ENCODE measurements at places on chromosomes 6 and 20. TPM values are rescaled to one million over a fixed set of nuclear protein-coding genes. Genes with fewer than 3 reads are reported as not detected.

DNAH8 gene
- 0.03 TPM for total RNA-seq

TNFRSF6B gene
- 2.6 TPM for total RNA-seq

PRDM13 gene
- not detected for total RNA-seq

KHDC1L gene
- total RNA-seq = not detected

PPIL6 gene
- total RNA-seq = 1.3 TPM

LRRN4 gene
- total RNA-seq = 0.08 TPM

DNA sequence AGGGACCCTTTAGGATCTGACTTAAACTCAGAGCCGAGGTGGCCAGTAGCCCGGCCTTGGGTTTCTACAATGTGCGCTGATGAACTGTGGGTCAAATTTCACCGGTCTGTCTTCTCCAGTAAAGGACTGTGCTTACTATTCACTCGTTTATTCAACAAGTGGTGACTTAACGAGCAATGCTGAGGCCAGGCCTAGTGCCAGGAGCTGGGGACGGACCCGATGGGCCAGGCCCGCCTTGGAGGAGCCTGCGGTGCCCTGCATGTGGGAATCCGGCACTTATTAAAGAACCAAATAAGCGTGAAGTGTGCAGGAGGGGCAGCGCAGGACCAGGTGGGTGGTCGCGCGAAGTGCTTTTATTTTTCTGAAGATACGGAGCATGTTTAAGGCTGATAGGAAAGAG, 24.0 kb downstream of the CTCFL start:
- H3K27ac ChIP-seq = no peak overlapping the region
- no peaks in the 10 kb centered on the region for H3K36me3 ChIP-seq
- DNase-seq = no peak
- peaks cover 9% of the 10 kb centered on the region for H3K4me1 ChIP-seq
- H3K4me3 ChIP-seq = no peak overlapping the region

DNA sequence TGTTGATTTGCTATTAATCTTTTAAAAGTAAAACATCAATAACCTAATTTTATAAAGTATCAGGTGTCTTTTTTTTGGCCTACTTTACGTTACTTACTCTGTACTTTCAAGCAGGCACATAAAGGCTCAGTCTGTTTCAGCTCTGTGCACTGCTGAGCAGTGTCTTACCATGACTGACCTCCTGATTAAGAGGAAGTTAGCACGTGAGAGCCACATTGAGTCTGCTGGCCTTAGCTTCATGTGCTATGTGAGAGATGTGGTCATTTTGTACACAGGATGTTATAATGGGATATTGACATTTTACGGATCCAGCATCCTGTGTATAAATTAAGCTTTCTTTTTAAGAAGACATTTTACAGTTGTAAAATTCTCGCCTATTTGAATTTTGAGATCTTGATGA, 31.9 kb downstream of the ARID1B start:
- DNase-seq = no peak
- no peaks in the 10 kb centered on the region for H3K36me3 ChIP-seq
- H3K27ac ChIP-seq = no peak overlapping the region
- no peak overlapping the region for H3K4me3 ChIP-seq

DNA sequence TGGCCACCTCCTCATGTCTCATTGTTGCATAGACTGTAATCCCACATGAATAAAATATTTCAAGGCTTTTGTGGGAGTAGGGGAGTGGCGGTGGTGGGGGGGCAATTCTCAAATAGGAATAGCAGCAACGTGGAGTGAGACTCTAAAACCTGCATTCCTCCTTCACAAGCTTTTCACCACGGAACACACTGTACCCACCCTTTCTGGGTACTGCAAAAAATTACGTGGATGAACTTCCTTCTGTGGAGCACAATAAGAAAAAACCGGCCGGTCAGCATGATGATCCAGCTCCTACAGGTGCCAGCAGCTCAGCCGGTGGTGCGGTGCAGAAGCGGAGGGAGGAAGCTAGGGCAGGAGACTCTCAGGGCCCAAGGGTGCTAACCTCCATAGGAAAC, 930 bp upstream of the RRAGD start:
- no peaks in the 10 kb centered on the region for H3K27me3 ChIP-seq
- no peak for DNase-seq
- no peak overlapping the region for H3K27ac ChIP-seq

GRCh38 chr20:46523696-46524328, 10.5 kb upstream of the ZNF334 start:
- no peak overlapping the region for H3K27ac ChIP-seq
- no peaks in the 10 kb centered on the region for H3K4me1 ChIP-seq
- peaks cover 3% of the 10 kb centered on the region for H3K27me3 ChIP-seq
- no peaks in the 10 kb centered on the region for H3K36me3 ChIP-seq

- no peak overlapping the region for H3K4me3 ChIP-seq
- H3K27me3 ChIP-seq = no peaks in the 10 kb centered on the region
- no peaks in the 10 kb centered on the region for H3K4me1 ChIP-seq
- DNase-seq = no peak
Measured at GRCh38 chr20:55538261-55538908, 466.9 kb downstream of the CBLN4 start.

GRCh38 chr20:44319839-44320422, 8.9 kb upstream of the FITM2 start:
- H3K27me3 ChIP-seq = no peaks in the 10 kb centered on the region
- H3K27ac ChIP-seq = no peak overlapping the region

GRCh38 chr6:117924690-117925089, 17.6 kb downstream of the SLC35F1 start:
- H3K4me3 ChIP-seq = no peak overlapping the region
- H3K27me3 ChIP-seq = peaks cover 12% of the 10 kb centered on the region
- H3K27ac ChIP-seq = no peak overlapping the region
- no peaks in the 10 kb centered on the region for H3K36me3 ChIP-seq
- H3K4me1 ChIP-seq = peaks cover 6% of the 10 kb centered on the region

GRCh38 chr6:154485815-154486214, 24.7 kb downstream of the CNKSR3 start:
- H3K4me1 ChIP-seq = no peaks in the 10 kb centered on the region
- no peaks in the 10 kb centered on the region for H3K36me3 ChIP-seq
- H3K27me3 ChIP-seq = no peaks in the 10 kb centered on the region
- DNase-seq = no peak

DNA sequence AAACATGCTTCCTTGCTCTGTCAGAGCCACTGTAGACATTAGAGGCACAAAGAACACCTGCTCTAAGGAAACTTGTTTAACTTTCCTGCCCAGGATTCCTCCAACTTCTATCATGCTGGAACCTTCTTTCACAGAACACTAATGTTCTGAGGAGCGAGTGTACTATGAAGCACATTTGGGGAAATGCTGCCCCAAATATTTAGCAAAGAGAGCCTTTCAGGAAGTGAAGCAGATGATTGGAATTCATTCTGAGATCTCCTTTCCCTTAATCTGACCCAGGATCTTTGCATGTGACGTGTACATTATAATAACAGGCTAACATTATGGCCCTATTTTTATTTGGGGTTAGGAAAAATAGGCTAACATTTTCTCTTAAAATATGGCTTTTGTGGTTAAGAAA, 21.0 kb upstream of the FYN start:
- H3K36me3 ChIP-seq = no peaks in the 10 kb centered on the region
- H3K4me3 ChIP-seq = no peak overlapping the region
- H3K27ac ChIP-seq = no peak overlapping the region
- no peaks in the 10 kb centered on the region for H3K27me3 ChIP-seq
- H3K4me1 ChIP-seq = no peaks in the 10 kb centered on the region

- H3K36me3 ChIP-seq = no peaks in the 10 kb centered on the region
- H3K27me3 ChIP-seq = no peaks in the 10 kb centered on the region
- H3K27ac ChIP-seq = no peak overlapping the region
- no peak overlapping the region for H3K4me3 ChIP-seq
Measured at GRCh38 chr6:108492131-108492766, 68.5 kb upstream of the FOXO3 start.
